ENCODE measurements at places on chromosomes 6 and 20.

DNA sequence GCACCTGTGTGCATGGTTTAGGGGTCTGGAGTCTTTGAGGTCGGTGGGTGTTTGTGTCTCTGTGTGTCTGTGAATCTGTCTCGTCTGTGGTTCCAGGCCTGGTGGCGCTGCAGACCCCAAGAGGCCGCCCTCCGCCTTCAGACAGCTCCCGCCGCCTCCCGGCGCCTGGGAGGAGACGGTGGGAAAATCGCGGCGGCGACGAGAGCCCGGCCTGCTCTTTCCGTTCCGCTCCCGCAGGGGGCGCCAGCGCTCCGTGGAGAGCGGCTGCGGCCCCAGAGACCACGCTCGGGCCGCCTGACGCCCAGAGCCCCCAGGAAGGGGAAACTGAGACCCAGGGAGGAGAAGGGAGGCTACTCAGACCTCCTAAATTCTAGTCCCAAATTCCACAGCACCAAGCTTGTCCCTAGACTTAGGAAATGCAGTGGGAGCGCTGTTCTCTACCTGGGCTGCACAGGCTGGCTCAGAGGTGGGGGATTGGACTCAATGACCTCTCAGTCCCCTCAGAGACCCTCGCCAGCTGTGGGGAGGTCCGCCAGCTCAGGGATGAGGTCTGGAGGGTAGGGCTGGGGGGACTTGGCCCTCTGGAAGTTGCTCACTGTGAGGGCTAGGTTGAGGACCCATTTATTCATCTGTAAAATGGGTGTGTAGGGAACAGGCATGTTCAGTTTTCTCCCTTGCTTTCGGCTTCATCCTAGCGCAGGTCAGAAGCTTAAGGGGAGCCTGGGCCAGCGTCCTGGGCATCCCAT lies 36.9 kb upstream of the BLCAP start:
- peak; percentile 26 for DNase-seq

DNA sequence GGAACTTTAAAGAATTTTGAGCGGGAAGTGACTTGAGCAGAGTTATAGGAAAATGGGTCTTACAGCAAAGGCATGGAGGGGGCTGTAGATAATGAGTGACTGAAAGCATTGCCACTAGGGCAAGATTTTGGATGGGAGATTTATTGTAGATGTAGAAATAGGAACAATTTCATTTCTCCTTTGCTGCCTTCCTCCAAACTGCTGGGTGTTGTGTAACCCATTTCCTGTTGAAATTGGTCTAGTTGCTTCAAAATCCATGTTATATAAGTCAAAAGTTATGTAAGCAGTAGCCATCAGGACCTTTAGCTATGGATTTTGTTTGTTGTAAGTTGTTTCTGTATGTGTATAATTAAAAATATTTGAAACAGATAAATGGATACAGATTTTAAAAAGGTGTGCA lies 11.1 kb downstream of the YWHAB start:
- no peak for DNase-seq

DNA sequence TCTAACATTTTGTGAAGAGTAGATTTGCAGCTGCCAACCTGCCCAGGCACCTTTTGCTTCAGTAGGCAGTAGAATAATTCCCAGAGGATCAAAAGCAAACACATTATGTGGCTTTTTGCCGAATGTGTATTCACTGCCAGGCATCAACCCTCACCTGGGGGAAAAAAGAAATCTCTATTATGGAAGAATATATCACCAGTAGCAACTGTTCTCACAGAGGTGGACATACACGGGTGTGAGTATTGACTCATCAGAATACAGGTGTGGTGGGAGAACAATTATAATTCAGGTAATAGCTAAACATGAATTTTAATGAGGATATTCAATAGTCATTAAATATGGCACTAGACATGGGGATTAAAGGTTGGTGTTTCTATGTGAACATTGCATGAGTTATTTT lies 910.7 kb downstream of the TFAP2A start:
- peak; percentile 82 for DNase-seq

DNA sequence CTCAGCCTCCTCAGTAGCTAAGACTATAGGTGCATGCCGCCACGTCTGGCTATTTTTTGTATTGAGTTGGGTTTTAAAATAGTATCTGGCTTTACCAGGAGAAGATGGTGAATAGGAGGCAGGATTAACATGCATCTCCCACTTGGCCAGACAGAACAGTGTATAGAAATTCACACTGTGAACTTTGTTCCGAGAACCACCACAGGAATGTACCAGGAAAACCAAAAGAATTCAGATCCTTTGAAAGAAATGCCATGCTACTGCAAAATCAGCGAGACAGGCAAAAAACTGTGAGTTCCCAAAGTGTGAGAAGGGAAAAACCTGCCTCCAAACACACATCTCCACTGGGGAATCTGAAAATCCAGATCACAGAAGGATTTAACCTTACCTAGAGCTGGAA lies 327.6 kb downstream of the NKAIN2 start:
- DNase-seq: no peak

- DNase-seq: no peak
These were observed 787 bp downstream of the JPH2 start for GRCh38 chr20:44186201-44186600.

- peak; percentile 50 for DNase-seq
These were observed 81.7 kb downstream of the COL9A1 start for GRCh38 chr6:70221025-70221714.

- no peak for DNase-seq
These were observed 91.7 kb downstream of the NCR2 start for GRCh38 chr6:41426888-41427641.

GRCh38 chr6:108484016-108484415 lies 76.7 kb upstream of the FOXO3 start:
- DNase-seq: no peak

GRCh38 chr6:119781365-119781764 lies 431.8 kb upstream of the MAN1A1 start:
- DNase-seq: no peak

- DNase-seq: no peak
These were observed 195.3 kb downstream of the KCNQ5 start for GRCh38 chr6:72817208-72817607.

GRCh38 chr6:150152891-150153876 lies 10.3 kb downstream of the PPP1R14C start:
- DNase-seq: no peak

DNA sequence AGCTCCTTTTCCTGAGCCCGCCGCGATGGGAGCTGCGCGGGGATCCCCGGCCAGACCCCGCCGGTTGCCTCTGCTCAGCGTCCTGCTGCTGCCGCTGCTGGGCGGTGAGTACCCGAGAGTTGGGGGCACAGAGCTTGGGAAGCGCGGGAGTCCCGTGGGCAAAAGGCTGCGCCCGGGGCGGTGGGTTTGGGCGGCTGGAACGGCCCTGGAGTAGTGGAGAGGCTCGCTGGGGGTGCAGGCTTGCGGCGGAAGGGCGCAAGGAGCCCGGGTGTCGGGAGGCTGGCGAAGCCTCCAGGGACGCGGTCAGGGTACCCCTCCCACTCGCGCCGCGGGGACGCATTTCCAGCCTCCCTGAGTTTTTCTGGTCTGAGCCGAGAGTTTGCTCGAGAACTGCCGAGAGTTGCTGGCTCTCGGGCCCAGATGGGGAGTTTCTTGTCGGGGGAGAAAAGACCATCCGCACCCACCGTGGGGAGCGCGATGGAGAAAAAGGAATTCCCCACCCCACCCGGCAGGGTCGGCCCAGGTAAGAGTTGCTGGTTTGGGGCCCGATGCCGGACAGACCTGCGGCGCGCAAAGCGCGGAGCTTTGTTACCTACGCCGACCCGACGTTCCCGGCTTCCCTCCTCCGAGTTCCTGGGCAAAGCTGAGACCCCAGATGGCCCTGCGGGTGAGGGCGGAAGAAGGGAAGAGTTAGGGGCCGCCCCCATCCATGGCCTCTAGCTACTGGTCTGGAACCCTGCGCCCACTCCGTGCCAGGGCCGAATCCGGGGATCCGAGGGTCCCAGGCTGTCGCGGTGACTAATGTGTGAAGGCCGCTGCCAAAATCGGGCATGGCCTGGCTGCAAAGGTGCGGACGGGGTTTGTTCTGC lies 584 bp downstream of the PTK7 start:
- DNase-seq: peak; percentile 28

- DNase-seq: peak; percentile 43
These were observed 42.0 kb upstream of the LY86 start for GRCh38 chr6:6546318-6547109.

Data from COR-L47 (cell line).